ENCODE measurements at places on chromosomes 1 and 21.

GRCh38 chr1:94725566-94725965 is 94.6 kb upstream of the SLC44A3 start:
- DNase-seq, result no peak

DNA sequence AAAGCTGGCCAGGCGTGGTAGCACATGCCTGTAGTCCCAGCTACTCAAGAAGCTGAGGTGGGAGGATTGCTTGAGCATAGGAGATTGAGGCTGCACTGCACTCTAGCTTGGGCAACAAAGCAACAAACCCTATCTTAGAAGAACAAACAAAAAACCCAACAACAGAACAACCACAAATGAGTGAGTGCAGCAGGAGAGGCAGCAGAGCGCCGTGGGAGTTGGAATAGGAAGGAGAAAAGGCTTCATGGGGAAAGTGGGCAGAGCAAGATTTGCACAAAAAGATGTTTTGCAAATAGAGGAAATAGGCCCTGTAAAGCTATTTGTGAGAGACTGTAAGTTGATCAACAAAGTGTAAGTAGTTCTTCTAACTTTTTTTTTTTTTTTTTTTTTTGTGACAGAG is 19.6 kb downstream of the SMAP2 start:
- DNase-seq, result no peak

- DNase-seq, result no peak
Observed at GRCh38 chr1:167484726-167485502, 33.4 kb downstream of the CD247 start.

GRCh38 chr1:197998110-197998509 is 80.9 kb downstream of the LHX9 start:
- no peak for DNase-seq

- DNase-seq, result no peak
Observed at GRCh38 chr1:159077120-159077961, 775 bp upstream of the AIM2 start.

DNA sequence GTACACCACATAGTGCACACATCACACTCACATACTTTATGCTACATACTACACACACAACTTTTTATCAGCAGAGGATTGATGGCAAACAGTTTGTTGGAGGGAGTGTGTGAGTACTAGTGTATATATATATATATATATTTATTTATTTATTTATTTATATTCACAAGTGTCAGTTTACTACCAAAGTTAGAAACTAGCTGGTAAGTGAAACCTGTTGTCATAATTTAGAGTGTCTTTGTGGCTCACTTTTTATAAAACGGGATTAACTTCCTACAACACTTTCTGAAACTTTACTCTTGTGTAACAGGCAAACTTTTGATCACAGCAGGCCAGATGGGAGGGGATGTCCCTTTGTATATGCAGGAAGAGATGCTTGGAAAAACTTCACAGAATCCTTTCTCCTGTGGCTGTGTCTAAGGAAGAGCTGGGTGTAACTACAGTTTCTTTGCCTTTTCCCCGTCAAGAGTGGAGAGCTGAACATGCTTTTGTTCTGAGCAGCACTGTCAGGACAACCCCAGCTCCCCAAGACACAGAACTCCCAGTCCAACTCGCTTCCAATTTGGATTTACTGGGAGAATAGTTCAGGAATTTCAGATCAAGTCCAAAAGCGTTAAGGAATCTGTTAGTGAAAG is 1.9 kb upstream of the SAMD13 start:
- DNase-seq, result no peak

DNA sequence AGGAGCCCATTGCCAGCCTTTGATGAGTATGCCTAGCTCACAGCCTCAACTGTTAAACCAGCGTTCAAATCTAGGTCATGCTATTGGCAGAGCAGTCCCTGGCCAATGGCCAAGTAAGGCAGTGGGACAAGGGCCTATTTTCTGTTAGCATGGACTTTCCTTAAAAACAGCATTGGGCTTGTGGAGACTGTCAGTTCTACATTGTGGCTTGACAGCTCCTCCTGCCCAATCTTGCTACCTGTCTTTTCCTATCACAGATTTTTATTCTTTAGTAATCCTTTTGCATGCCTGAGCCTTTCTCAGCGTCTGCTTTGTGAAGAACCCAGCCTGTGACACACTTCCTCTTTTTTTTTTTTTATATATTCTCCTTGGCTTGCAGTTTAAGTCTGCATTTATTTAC is 56.4 kb downstream of the DIP2A start:
- DNase-seq, result no peak

- peak; percentile 18 for DNase-seq
Observed at GRCh38 chr1:41661428-41662060, 177.1 kb upstream of the EDN2 start.

DNA sequence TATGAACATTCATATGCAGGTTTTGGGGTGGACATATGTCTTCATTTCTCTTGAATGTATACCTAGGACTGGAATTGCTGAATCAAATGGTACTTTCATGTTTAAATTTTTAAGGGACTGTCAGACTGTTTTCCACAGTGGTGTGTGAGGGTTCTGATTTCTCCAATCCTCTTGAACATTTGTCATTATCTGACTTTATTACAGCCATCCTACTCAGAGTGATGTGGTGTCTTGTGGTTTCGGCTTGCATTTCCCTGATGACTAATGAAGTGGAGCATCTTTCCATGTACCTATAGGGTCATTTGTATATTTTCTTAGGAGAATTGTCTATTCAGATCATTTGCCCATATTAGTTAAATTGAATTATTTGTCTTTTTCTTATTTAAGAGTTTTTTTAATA is 35.4 kb upstream of the ZNF281 start:
- no peak for DNase-seq

GRCh38 chr1:231982871-231983587 is 356.4 kb downstream of the DISC1 start:
- no peak for DNase-seq

- no peak for DNase-seq
Observed at GRCh38 chr1:175871647-175872046, 128.3 kb upstream of the TNR start.

GRCh38 chr1:38128511-38128910 is 81.9 kb upstream of the POU3F1 start:
- no peak for DNase-seq

- DNase-seq, result no peak
Observed at GRCh38 chr1:53065391-53065790, 3.4 kb downstream of the PODN start.

GRCh38 chr1:23152966-23153684 is 15.5 kb downstream of the LUZP1 start:
- DNase-seq, result no peak

- DNase-seq, result no peak
Observed at GRCh38 chr1:20997602-20998224, 179.0 kb downstream of the EIF4G3 start.

DNA sequence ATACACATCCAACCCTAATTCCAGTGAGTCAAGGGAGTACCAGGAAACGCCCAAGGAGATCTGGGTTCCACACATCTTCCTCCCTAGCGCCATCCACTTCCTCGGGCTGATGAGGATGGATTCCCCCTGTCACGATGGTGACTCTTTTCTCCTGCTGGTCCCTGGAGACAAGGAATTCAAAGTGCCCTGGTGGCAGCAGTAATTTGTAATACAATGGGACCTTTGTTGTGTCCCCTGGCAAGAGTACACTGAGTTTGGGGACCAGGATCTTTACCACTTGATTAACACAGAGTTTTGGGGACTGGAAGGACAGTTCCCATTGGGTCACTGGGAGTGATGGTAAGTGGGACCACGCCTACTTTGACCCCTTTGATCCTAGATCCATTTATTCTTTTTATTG is 9.4 kb upstream of the JAK1 start:
- DNase-seq, result no peak

GRCh38 chr1:22792396-22793160 is 81.9 kb downstream of the EPHB2 start:
- no peak for DNase-seq

- peak; percentile 44 for DNase-seq
Observed at GRCh38 chr1:67831850-67832513, 1.3 kb downstream of the GNG12 start.

- DNase-seq, result no peak
Observed at GRCh38 chr1:53837646-53837923, 511 bp downstream of the NDC1 start.

GRCh38 chr1:12324423-12324822 is 94.6 kb downstream of the VPS13D start:
- DNase-seq, result no peak

GRCh38 chr1:155324717-155325602 is 4.3 kb downstream of the RUSC1 start:
- DNase-seq, result peak; percentile 70
